ENCODE measurements at places on chromosomes 7 and 10.
A peak's percentile ranks its signal among the peaks of the same experiment; 100 is the strongest.

DNA sequence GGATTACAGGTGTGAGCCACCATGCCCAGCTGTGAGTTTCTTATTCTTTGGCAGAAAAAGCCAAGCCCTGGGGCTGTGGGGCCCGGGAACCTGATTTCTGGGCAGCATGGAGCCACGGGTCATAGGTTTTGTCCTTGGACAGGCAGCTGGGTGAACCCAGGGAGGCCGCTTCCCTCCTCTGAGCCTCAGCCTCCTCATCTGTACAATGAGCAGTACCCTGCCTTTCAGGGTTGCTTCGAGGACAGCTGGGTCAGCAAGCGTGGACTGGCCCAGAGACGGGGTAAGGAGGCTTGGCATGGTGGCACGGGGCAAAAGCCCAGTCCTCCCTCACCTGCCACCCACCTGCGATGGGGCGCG, 84.1 kb upstream of the GNA12 start:
- DNase-seq: no peak

DNA sequence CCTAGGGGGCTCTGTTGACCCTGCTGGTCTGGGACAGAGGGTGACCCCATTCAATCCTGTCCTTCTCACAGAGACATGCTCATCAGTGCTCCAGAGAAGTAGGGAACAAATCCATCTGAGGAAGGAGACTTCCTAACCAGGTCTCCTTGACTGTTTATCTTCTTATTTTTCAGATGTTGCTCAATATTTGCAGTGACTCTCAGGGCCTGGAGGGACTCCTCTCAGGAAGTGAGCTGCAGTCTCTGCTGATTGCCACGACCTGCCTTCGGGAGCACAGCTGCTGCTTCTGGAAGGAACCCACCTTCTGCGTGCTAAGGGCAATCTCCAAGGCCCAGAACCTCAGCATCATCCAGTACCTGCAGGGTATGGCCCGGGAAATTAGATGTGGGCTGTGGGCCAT, 41.0 kb downstream of the WDFY4 start:
- no peak for DNase-seq

GRCh38 chr7:83267141-83267631, 104.5 kb upstream of the PCLO start:
- DNase-seq: no peak

DNA sequence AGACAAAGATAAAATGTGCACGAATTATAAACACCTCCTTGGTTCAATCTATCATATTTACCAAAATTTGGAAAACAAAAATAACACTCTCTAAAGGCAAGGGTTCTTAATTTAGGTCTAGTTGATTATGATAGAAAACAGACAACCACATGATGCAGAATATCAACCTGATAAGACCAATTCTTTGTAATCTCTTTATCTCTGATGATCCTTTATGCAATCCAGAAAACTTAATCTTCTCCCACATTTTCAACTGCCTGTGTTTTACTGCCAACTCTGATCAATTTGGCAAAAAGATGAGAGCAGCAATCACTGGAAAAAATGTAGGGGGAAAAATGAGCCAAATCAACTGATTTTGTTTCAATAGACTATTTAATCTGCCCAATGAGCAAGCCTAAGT, 148.5 kb downstream of the LRRN3 start:
- no peak for DNase-seq

GRCh38 chr10:60920479-60920878, 23.5 kb downstream of the RHOBTB1 start:
- DNase-seq: no peak

- DNase-seq: no peak
Observed at GRCh38 chr7:28853150-28853549, 105.0 kb downstream of the TRIL start.

GRCh38 chr10:103257812-103258211, 12.1 kb downstream of the RPEL1 start:
- DNase-seq: no peak

- no peak for DNase-seq
Observed at GRCh38 chr10:59181668-59182067, 5.2 kb downstream of the PHYHIPL start.

- DNase-seq: no peak
Observed at GRCh38 chr7:77752016-77752415, 46.2 kb downstream of the TMEM60 start.

DNA sequence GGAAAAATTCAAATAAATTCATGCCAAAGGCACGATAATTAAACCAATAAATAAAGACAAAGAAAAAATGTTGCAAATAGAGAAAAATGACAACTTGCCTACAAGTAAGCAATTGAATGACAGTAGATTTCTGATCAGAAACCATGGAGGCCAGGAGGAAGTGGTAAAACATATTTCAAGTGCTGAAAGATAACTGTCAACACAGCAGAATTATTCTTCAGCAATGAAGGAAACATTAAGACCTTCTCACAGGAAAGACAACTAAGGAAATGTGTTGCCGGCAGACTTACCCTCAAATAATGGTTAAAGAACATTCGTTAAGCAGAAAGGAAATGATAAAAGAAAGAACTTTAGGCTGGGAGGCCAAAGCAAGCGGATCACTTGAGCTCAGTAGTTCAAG, 30.4 kb downstream of the RUNDC3B start:
- DNase-seq: no peak

GRCh38 chr7:47241112-47242065, 340.5 kb downstream of the TNS3 start:
- no peak for DNase-seq

DNA sequence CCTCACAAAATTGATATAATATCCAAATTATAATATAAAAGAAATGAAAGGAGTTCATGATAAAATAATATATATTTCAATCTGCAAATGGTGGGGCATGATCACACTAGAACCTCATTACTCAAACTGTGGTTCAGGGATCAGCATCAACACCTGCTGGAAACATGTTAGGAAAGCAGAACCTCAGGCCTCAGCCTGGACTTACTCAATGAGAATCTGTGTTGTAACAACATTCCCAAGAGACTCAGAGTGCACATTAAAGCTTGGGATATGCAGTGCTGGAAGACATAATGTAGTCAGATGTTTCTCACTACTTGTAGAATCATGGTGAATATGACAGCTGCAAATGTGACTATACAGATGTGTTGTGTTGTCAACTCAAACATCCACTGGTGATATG, 81.7 kb upstream of the ITPRID1 start:
- DNase-seq: no peak

DNA sequence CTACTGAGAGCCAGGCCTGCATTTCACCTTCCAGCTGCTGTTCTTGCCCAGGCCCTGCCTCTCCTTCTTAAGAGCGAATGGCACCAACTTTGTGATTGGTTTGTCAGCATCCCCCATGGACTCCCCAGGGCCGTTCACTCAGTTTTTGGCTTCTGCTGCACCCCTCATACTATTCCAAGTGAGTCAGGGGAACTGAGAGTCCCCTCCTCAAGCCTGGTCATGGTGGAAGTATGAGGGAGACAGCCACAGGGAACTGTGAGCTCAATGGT, 62.4 kb upstream of the ANTXRL start:
- no peak for DNase-seq

GRCh38 chr7:95424716-95425115, 10.1 kb downstream of the PON2 start:
- no peak for DNase-seq

GRCh38 chr7:158355456-158356065, 232.1 kb downstream of the PTPRN2 start:
- DNase-seq: no peak

DNA sequence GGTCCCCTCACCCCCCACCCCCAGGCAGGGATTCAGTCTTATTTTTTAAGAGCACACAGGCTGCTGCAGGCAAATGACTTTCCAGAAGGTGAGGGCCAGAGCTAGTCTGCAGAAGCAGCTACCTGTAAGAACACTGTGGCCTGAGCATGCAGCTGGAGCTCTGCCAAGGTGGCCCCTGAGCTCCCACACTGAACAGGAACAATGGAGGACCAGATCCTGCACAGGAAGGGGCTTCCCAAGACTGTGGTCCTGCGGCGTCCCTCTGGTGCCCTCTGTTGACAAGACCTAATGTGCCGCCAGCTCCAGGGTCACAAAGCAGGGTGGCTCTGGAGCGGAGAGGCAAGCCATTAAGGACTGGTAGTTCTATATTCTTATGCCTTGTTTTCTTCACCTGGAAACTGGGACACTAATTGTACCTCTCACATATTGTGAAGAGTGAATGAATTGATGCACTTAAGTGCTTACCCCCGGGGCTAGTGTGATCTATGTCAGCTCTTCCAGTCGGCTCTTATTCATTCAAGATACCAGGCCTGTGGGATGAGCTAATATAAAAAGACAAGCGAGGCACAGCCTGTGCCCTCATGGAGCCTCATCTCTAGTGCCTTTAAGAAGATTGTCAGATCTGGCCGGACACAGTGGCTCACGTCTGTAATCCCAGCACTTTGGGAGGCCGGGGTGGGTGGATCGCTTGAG, 8.0 kb upstream of the BEND7 start:
- DNase-seq: no peak

DNA sequence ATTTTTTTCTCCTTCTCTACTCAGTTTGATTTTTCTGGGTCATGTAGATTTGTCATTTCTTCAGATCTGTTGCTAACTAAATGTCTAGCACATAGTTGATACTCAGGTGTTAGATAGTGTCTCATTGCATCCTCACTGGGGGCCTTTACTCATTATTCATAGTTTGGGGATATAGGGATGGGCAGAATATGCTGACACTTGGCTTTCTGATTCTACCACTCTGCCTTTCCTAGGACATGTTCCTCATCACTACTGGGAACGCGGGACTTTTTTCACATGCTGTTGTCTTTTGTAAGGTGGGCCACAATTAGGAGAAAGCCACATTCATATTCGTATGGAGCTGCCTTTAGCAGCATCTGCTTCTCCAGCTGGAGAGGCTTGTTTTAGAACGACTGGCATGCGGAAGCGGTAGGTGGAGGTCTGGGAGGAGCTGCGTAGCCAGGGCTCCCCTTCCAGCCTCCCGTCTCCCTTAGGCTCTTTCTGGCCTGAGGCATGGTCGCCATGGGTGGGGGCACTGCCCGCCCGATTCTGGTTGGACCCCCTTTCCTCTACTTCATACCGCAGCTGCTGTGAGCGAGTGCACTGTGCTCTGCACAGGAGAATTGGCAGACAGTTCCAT, 78.8 kb downstream of the SND1 start:
- no peak for DNase-seq

DNA sequence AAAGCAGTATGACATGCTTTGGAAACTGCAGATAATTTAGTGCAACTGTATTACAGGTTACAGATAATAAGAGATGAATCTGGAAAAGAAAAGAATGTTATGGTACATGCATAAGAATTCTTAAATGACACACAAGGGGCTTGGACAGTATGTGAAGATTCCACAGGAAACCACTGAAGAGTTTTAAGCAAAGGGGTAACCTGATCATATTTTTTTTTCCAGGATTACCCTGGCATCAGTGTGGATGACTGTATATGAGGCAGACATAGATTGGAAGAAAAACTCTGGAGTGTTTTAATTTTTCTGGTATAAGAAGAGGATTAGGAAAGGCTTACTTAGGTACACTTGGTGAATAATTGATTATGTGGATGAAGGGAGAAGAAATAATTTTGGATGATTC, 8.1 kb downstream of the TFPI2 start:
- DNase-seq: no peak

DNA sequence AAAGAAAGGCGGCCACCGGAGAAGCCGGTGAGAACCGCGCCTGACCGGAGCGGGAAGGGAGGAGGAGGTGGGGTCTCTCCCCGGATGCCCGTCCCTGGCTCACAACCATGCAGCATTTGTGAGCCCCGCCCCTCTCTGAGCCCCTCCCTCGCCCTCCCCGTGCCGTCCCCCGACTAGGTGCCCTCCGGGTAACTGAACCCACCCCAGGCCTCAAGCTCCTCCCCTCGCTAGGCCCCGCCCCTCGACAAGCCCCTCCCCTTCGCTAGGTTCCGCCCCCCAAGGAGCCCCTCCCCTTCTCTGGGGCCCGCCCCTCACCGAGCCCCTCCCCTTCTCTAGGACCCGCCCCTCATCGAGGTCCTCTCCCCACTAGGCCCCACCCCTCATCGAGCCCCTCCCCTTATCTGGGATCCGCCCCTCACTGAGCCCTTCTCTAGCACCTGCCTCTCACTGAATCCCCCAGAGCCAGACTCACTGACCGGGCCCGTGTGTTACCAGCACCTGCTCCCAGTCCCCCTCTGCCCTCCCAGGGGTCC, 42.2 kb upstream of the HSPB1 start:
- DNase-seq: peak; percentile 14

DNA sequence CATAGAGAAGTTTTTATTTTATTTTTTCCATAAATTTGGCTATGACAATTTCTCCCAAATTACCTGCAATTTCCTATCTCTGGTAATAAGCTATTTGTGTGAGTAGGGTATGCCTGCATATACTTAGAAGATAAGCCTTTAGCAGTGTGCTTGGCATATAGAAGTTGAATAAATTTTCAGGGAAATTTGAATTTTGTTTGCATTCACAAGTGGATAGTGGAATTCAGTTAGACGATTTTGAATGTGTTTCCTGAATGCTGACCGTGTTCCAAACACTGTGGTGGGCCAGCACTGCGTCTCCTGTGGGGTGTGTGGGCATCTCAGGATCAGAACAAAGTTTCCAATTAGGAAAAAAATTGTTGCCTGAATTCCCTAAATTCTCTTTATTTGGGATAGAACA, 99.3 kb downstream of the PPP1R17 start:
- no peak for DNase-seq

DNA sequence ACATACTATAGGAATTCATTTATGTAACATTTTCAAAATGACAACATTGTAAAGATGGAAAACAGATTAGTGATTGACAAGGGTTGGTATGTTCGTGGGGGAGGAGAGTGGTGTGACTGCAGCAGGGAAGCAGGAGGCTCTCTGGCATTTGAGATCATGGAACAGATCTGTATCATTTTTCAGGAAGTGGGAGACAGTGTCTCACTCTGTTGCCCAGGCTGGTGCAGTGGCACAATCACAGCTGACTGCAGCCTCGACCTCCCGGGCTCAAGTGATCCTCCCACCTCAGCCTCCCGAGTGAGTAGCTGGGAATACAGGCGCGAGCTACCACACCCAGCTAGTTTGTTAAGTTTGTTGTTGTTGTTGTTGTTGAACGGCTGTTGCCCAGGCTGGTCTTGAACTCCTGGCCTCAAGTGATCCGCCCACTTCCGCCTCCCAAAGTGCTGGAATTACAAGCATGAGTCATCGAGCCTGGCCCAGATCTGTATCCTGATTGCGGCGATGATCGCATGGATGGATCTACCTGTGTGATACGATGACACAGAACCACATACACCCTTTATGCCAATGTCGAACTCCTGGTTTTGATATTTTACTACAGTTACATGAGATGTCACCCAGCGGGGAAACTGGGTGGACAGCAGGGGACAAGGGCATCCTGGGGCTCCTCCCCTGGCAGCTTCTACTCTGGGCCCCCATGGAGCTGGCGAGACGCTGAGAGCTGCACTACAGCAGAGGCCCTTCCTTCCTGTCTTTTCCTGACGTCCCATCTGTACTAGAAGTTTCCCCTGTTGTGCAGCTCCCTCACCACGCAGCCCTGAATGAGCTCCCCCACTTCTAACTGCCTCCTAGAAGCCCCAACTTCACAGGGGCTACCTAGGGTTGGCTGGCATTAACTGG, 12.3 kb upstream of the CYTH3 start:
- no peak for DNase-seq

- DNase-seq: no peak
Observed at GRCh38 chr10:50470798-50471582, 152.8 kb downstream of the SGMS1 start.

Data from activated CD4-positive, alpha-beta T cell treated with anti-CD3 and anti-CD28 coated beads for 24 hours (primary cell).